ENCODE measurements at places on chromosomes 3 and 15. TPM values are rescaled to one million over a fixed set of nuclear protein-coding genes. Genes with fewer than 3 reads are reported as not detected.

TIGIT gene
- total RNA-seq = 9.8 TPM

FMN1 gene
- 0.19 TPM for total RNA-seq

REC114 gene
- not detected for total RNA-seq

LTF gene
- not detected for total RNA-seq

PLSCR5 gene
- total RNA-seq = not detected

KLHL40 gene
- not detected for total RNA-seq

GP9 gene
- not detected for total RNA-seq

C3orf49 gene
- not detected for total RNA-seq

TAGLN3 gene
- total RNA-seq = not detected

C3orf22 gene
- total RNA-seq = not detected

DNA sequence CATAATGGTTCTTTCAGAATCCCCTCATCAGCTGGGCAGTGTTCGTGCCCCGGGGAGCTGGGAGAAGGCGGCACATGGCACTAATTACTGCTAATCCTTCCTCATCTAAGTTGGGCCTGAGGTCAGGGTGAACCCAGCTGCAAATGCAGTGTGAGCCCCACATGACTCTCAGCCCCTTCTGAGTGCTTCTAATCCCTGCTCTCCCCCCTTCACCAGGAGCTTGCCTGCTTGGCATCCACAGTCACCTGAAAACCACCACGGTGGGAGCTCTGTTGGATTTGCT, 455 bp upstream of the TRPM1 start:
- DNase-seq = no peak

GRCh38 chr15:69531665-69532027, 79.0 kb downstream of the RPLP1 start:
- no peak for DNase-seq

GRCh38 chr15:55564347-55565145, 23.6 kb downstream of the PYGO1 start:
- DNase-seq = no peak

DNA sequence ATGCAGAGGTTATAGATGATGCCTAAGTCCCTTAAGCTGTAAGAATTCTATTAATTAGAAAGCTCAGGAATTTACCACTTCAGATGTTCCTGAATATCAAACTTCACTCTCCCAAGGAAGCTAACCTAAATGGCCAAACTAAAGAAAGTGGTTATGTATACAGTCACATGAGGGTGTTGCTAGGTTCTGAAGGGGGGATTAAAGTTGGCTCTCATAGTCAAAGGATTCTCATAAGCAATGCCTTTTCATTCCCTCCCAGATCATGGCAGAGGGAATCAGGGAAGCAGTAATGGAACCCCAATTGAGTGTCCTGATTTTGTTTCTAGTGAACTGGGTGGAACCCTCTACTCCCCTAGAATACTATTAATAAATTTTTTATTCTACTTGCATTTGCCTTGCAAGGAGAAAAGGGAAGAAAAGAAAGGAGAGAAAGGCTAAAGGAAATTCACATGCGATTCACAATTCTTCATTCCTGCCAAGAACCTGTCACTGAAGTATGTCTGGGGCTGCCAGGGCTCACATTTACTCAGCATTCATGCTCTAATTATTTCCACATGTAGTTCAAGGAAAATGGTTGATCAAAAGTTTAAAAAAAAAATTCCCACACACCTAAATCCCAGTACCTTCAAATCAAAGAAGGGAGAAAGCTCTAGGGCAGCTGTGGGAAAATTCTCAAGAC, 25.1 kb downstream of the FSTL1 start:
- DNase-seq = no peak

DNA sequence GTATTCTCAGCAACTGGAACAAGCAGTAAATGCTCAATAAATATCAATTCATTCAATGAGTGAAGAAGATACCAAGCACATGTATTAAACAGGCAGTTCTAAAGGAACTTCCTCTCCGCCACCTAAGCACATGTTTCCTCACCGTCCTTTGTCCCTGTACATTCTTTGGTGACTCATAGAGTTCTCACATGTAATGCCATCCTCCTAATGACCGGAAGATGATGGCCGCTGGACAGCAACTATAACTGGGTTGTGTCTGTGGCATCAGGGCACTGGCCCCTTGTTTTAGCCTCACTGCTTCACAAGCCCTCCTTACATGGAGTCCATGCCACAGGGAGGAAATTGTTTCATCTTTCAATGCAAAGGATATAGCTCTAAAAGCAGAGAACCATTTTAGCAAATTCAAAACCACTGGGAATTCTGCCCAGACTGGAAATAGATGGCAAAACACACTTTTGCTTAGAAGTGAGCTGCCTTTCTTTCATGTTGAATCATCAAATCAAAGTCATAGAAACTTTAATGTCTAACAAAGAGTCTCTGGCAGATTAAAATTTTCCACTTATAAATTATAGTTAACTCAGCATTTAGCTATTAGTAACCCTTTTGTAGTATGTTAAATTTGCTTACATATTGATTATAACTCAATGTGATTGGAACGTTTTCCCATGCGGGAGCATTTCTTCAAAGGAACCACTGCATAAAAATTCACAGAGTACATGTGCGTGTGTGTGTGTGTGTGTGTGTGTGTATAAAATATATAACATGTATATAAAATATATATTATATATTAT, 74.1 kb downstream of the GAP43 start:
- no peak for DNase-seq

DNA sequence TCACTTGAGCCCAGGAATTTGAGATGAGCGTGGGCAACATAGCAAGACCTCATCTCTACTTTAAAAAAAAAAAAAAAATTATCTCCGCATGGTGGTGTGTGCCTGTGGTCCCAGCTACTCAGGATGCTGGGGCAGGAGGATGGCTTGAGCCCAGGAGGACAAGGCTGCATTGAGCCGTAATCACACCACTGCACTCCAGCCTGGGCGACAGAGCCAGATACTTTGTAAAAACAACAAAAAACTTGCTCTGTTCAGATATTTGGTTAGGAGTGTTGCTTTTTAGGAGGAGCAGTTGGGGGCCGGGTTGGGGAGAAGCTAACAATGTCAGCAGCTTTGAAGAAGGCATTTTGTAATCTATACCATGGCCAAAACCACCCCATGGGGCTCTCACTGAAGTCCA, 4.1 kb downstream of the GCNT3 start:
- DNase-seq = no peak

DNA sequence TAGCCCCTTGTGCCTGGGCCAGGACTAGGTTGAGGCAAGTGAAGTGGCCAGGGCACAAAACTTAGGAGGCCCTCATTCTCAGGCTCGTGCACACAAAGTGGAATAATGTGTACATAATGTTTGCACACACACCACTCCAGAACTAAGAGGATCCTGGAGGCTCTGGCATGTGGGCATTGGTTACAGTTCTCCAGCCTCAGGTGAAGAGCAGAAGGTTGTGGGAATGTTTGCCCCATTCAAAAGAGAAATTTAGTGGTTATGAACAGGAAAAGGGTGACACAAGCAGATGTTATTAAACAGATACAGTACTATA, 31.3 kb downstream of the ASB7 start:
- no peak for DNase-seq

GRCh38 chr3:25468866-25469319, 40.8 kb downstream of the RARB start:
- DNase-seq = no peak

GRCh38 chr3:9208605-9209152, 40.8 kb downstream of the SRGAP3 start:
- DNase-seq = no peak

- no peak for DNase-seq
Measured at GRCh38 chr15:80114114-80114513, 38.7 kb upstream of the FAH start.

DNA sequence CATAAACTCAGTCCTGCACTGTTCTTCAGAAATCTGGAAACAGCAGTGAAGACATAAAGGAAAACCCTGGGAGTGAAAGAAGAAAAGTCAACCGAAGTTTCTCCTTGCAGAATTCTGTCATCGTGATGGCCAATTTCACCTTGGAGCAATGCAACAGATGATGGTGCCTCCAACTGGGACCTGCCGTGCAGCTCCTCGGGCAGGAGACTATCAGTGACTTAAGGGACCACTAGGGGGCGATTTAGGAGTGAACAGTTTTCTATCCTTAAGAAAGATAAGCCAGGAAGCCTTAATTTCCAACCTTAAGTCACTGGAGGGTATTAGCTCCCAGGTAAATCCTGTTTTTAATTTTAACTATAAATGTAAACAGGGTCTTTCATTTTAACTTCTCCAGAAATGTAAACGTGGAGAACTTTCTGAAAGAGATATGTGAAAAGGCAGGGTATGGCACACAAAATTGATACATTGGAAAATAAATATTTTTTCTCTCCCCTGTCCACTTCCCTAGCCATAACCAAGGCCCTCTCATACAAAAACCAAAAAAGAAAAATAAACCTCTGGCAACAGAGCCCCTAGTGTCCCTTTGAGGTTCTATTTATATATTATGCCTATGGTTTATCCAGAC, 116.3 kb downstream of the PDZRN3 start:
- DNase-seq = no peak

- DNase-seq = no peak
Measured at GRCh38 chr3:156207802-156208685, 87.7 kb downstream of the KCNAB1 start.

GRCh38 chr3:4729061-4729973, 236.2 kb downstream of the ITPR1 start:
- DNase-seq = no peak

DNA sequence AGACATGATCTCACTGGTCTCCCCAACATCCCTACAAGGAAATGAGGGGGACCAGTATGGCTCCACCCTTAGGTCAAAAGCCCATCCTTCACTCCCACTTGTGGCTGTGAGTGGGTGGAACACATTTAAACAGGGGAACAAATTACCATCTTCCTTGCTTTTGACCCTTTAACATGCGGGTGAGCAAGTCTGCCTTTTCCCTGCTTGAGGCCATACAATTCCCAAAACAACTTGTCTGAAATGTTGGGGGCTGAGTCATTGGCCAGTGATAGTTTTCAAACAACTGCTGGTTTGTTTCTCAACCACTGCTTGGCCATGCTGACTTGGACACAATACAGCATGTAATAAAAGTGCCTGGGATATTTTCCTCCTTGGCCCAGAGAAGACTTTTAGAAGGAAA, 39.6 kb downstream of the COL8A1 start:
- DNase-seq = no peak

- no peak for DNase-seq
Measured at GRCh38 chr15:78243491-78243941, 9.2 kb upstream of the ACSBG1 start.

Measured in CD8-positive, alpha-beta T cell (primary cell).